ENCODE measurements at places on chromosomes 11 and 22. TPM values are rescaled to one million over a fixed set of nuclear protein-coding genes. Genes with fewer than 3 reads are reported as not detected.

DNA sequence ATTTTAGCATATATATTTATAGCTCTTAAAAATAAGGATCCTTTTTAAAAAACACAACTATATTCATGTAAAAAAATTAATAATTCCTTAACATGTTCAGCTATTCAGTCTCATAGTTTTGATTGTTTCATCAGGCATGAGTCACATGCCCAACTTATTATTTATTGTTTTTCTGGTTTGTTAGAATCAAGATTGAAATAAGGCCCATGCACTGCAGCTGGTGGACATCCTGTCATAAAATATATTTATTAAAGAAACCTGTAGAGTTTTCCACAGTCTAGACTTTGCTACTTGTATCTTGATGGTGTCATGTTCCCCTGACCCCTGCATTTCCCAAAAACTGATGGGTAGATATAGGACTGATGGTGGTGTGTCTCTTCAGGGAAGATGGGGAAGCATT lies 77.4 kb downstream of the PARVA start:
- DNase-seq, result peak; percentile 50

- DNase-seq, result no peak
Observed at GRCh38 chr11:61392981-61393595, 701 bp downstream of the TMEM216 start.

GRCh38 chr22:33842006-33842354 lies 78.3 kb downstream of the LARGE1 start:
- no peak for DNase-seq

The TBX1 gene
- under 0.01 TPM for total RNA-seq

The RGL4 gene
- total RNA-seq, result not detected

The MRGPRE gene
- total RNA-seq, result not detected

- DNase-seq, result no peak
Observed at GRCh38 chr11:5928811-5929210, 13.2 kb upstream of the OR56A3 start.

The DENND6B gene
- 2.3 TPM for total RNA-seq

The HORMAD2 gene
- not detected for total RNA-seq

The PIH1D2 gene
- 2.6 TPM for total RNA-seq

- DNase-seq, result peak; percentile 30
Observed at GRCh38 chr11:77411137-77411707, 62.7 kb downstream of the PAK1 start.

The MUC5AC gene
- total RNA-seq, result not detected

DNA sequence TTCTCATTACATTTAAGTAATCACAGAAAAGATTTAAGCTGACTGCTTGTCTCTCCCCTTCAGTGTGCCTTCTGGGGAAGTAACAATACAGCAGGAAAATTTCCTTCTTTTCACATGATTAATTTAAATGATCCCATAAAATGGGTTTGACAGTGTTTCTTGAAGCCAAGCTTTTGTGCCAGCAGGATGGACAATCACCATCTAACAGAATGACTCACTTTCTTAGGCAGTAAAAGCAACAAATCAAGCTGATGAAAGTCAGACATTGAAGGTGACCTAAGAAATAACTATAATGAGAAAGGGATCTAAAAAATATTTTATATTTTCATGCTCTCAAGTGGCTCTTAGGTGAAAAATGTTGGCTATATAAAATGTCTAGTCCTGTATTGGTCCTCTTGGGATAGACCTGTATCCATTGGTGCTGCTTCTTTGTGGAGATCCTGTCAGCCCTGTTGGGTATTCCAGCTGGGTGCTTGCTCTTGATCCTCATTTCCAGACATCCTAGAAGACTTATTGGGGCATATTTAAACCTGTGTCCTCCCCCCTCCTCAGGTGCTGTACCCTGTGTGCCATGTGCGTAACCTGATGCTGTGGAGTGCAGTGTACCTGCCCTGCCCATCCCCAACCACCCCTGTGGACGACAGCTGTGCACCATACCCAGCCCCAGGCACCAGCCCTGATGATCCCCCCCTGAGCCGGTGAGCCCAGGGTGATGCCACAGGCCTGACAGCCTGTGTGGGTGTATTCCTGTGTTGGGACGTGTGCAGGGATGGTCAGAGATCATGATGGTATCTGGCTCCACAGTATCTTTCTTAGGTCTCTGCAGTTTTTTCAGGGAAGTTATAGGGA lies 62.7 kb upstream of the HORMAD2 start:
- peak; percentile 30 for DNase-seq

DNA sequence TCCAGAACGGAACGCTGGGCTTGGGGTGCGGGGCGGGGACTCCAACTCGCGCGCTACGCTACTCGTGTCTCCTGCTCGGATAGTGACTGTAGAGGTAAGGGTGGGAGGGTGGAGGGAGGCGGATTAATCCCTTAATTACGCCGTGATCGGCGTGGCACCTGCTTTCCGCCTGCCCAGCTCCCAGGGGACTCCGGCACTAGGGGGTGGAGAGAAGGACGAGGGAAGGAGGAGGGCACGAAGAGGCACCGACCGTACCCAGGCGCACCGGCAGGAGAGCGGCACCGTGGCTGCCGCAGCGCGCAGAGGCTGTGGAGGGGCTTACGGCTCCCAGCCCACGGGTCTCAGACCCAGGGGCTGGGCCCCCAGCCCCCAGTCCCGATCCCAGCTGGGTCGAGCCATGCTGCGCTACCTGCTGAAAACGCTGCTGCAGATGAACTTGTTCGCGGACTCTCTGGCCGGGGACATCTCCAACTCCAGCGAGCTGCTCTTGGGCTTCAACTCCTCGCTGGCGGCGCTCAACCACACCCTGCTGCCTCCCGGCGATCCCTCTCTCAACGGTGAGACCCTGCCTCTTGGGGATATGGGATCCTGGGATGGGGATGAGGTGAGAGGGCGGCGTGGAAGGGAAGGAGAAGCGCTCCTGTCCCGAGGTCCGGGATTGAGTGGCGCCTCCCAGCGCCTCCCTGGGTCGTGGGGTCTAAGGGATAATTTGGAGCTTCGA lies at the start of gene ROBO3:
TSS of gene ROBO3 (plus strand) at position 252 of the 721 bp plus-strand sequence. CDS start at position 398, 146 bp downstream.
- DNase-seq, result no peak

- DNase-seq, result no peak
Observed at GRCh38 chr11:126821827-126822226, 178.7 kb downstream of the KIRREL3 start.
